ENCODE measurements at places on chromosomes 2 and 18.

- DNase-seq: no peak
Observed at GRCh38 chr2:31962757-31963361, 47.9 kb downstream of the MEMO1 start.

- no peak for DNase-seq
Observed at GRCh38 chr2:24508878-24509277, 17.8 kb downstream of the NCOA1 start.

- DNase-seq: peak; percentile 13
Observed at GRCh38 chr2:128513116-128513960, 194.7 kb upstream of the HS6ST1 start.

DNA sequence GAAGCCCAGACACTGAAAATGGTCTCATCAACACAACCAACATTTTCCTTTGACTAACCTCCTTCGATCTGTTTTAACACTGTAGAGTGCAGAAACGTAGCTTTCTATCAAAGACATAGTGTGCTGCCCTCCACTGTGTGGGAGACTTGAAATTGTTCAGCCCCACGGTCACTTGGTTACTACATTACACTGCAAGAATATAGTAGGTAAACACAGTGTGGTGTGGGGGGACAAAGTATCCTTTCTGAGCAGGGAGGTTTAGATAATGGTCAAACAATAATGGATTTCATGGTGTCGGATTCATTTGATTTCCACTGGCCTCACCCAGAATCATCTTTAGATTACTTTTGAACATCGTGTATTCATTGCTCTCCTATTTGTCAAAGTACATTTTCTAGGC, 181.0 kb downstream of the ERBB4 start:
- DNase-seq: no peak

DNA sequence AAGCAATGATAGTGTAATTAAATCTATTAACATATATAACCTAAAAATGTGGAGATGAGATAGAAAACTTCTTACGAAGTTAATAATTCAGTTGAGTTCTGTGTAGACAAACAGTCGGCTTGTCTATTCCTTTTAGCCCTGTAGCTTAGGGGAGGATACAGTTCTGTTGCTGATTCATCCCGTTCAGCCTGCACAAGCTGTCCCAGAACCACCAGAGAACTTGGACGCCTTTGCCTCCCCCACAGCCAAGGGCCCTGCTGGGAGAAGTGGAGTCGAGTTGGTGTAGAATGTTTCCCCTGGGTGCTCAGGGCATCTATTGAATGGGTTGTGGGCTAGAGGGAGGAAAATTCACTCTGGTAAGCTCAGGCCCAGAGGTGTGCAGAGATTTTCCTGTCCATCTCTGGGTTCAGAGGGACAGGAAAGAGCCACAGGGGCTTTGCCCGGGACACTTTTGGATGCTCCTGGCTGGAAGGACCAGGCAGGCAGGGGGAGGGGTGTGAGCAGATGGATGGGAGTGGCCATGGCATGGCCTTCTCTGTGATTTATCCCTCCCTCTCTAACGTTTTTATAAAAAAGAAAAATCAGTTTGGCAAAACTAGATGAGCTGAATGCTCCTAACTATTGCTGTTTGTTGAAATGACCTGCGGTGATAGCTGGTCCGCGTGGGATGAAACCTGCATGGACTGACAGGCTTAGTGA, 42.8 kb upstream of the GALR1 start:
- DNase-seq: no peak

GRCh38 chr2:173124441-173124840, 48.8 kb downstream of the MAP3K20 start:
- no peak for DNase-seq

DNA sequence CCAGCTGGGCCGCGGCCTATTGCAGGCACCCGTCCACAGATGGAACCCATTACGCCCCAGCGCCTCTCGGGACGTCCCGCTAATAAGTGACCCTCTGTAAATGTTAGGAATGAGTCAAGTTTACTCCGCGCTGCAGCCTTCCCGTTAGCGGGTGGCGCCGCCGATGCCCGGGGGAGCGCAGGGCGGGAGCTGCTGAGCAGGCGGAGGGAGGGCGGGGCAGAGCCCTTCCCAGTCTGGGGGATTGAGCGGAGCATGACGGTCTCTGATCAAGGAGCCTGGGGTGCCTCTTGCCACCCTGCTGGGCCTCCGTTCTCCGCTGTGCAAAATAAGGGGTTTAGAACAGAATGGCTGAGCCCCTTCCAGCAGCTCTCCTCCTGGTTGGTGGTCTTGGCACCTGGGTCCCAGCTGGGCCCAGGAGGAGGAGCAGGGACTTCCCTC, 10.5 kb downstream of the CROCC2 start:
- DNase-seq: no peak

DNA sequence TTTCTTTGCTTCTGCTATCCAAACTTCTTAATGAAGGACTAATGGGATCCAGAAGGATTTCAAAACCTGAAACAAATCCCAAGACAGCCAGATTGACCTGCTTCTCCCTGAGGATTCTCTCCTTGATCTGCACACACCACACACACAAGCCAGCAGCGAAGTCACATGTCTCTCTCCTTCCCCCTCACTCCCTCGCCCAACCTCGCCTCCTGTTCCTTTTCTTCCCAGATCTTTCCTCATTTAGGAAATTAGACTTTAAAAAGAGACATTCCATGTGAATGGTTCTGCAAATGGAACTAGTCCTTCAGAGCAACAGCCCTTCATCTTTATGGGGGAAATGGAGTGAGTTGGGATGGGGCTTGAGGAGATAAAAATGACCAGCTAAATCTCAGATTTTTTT, 639.1 kb upstream of the SETBP1 start:
- DNase-seq: no peak

DNA sequence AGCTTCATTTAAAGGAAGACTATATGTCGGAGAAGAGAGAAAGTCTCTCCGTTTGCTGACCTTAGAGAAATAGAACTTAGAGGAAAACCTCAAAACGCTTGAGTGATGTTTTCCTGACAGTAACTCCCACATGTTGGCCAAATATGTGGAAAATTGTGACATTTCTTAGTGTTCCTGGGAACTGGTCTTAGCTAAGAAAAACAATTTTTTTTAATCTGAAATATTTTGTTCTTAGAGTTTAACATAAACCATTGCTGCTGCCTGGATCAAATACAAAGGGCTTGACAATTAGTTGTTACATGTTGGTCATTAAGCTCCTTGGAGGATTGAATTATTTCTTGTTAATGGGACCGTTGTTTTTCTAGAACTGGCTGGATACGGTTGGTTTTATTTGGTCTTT, 16.3 kb downstream of the DYNC2LI1 start:
- DNase-seq: no peak

GRCh38 chr2:3299130-3299529, 78.5 kb downstream of the EIPR1 start:
- DNase-seq: no peak

GRCh38 chr2:37415128-37415820, 70.8 kb downstream of the QPCT start:
- DNase-seq: no peak

- peak; percentile 76 for DNase-seq
Observed at GRCh38 chr2:37934591-37935513, 9.8 kb downstream of the RMDN2 start.

- DNase-seq: no peak
Observed at GRCh38 chr2:217429981-217430500, 570.2 kb upstream of the TNP1 start.

GRCh38 chr2:75720525-75720924, 9.8 kb upstream of the GCFC2 start:
- no peak for DNase-seq

GRCh38 chr2:202574541-202574940, 60.2 kb upstream of the FAM117B start:
- DNase-seq: no peak

GRCh38 chr2:54455131-54455562, 980 bp upstream of the SPTBN1 start:
- DNase-seq: no peak

DNA sequence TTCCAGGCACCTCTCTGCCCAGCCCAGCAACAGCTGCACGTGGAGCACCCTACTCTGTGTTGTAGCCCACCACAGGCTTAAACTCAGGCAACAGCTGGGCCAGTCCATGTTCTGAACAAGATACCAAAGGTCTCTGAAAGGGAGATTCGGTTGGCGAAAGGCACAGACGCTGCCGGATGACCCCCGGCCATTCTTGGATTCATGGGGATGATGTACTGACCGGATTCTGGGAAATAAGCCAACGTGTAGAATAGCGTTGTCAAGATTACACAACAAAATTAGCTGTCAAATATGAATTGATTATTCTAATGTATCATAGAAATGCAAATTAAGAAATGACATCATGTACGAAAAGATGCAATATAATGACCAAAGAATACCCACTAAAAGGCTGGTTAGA, 283.0 kb upstream of the PXDN start:
- DNase-seq: no peak

GRCh38 chr2:41967476-41968181, 80.2 kb upstream of the PKDCC start:
- no peak for DNase-seq

GRCh38 chr18:5600378-5601071, 56.7 kb upstream of the EPB41L3 start:
- no peak for DNase-seq

DNA sequence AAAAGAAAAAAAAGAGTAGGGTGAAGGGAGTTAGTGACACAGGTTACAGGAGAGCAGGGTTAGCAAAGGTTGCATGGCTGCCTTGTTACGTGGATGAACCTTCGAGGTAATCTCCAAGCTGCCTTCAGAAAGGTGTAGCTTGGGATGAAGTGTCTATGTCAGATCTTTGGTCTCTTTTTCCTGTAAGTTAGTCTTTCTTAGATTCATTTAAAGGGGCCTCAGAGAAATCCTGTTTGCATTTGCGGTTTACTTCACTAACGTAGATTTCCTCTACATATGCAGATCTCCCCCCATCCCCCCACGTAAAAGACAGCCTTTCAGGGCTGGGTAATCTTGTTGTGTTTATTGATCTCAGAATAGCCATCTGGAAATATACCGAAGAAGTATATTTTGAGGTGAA, 83.7 kb downstream of the MTA3 start:
- no peak for DNase-seq

- no peak for DNase-seq
Observed at GRCh38 chr2:129606496-129607270, 372.8 kb upstream of the RAB6C start.

DNA sequence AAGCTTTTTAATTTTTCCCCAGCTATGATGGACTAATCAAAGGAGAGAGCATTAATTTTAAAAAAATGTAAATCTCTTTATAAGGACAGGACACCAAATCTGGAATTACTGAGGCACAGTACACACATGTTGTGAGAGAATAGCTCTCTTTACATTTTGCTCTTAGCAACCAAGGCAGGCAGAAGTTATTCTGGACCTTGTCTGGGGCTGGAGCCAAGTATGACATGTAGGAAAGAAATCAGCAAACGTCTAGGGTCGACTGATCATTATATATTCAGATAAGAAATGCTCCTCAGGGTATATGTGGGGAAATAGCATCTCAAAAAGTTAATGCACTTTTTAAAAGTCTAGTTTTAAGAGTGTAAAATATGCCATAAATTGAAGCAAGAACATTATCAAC, 1330.0 kb upstream of the CELF4 start:
- no peak for DNase-seq

- no peak for DNase-seq
Observed at GRCh38 chr2:3316456-3317276, 61.0 kb downstream of the EIPR1 start.

GRCh38 chr18:28690836-28691495, 514.0 kb upstream of the CDH2 start:
- no peak for DNase-seq

DNA sequence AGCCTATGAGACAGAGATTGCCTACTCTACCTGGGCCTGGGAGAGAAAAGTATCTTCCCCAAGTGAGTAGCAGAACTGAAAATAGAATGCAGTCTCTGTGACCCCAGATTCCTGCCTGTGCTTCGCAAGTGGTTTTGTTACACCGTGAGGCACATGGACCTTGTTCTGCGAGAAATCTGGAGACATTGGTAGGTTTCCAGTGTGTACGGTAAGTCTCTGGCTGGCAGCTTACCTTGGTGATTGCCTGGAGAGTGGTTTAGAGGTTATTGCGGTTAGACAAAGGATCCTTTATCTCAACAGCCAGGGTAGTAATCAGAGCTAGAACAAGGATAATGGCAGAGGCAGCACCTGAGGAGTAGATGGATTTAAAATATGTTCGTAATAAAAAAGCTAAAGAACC, 606.0 kb upstream of the GCFC2 start:
- DNase-seq: no peak

DNA sequence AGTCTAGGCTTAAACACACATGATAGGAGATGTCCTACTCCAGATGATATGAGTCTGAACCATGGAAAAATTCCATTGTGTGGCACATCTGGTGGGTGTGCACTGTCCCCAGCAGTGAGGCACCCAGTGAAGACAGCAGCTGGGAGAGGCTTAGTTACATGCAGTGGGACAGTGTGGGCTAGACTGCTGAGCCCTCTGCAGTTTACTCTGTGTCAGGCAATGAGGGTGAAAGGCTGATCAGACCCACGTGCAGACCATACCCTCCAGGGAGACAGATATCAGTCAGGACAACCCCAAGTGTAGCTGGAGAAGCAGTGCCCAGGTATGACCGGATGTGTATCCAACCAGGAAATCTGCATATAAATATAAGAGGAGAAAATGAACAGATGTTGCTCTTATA, 13.4 kb downstream of the IL37 start:
- no peak for DNase-seq

DNA sequence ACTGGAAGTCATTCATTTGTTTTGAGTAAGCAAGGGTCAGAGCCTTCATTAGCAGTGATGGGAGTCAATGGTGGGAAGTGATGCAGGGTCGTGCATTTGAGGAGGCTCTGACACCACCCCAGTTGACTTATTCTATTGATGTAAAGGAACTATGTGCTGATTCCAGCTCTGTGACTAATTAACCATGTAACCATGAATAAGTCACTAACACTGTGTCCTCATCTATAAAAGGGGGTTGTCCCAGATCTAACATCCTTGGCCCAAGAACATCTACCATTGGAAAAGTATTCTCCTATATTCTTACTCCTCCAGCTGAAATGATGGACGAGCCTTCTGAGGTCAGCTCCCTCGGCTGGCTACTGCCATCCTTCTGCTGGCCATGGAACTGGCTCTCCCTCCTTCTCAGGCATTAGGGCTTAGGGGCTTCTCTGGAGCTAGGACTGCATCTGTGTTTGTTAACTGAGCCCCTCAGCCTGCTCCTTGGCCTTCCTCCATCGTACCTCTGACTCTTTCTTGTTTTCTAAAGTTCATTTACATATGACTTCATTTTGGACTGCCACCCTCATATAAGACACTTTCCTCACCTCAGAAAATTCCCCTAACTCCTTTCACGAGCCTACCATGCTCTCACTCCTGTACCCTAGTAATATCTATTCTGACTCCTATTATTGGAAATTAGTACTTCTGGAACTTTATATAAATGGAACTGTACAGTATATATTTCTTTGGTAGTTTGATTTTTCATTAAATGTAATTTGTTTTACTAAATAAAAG, 115.5 kb downstream of the KCTD1 start:
- DNase-seq: no peak

DNA sequence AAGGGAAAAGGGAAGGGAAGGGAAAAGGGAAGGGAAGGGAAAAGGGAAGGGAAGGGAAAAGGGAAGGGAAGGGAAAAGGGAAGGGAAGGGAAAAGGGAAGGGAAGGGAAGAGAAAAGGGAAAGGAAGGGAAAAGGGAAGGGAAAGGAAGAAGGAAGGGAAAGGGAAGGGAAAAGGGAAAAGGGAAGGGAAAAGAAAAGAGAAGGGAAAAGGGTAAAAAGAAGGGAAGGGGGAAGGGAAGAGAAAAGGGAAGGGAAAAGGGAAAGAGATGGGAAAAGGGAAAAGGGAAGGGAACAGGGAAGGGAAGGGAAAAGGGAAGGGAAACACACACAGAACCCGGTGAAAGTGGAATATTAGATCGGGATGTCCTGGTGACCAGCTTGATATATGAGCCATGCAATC, 40.8 kb downstream of the EIPR1 start:
- DNase-seq: no peak

GRCh38 chr2:240953426-240954410, 44.7 kb upstream of the SNED1 start:
- no peak for DNase-seq

All from GM13976 (cell line).